ENCODE measurements at places on chromosomes 4 and X.

- DNase-seq = no peak
Measured at GRCh38 chr4:8032381-8032780, 92.7 kb upstream of the AFAP1 start.

GRCh38 chr4:141158219-141158618 is 24.9 kb upstream of the RNF150 start:
- DNase-seq = no peak

- DNase-seq = no peak
Measured at GRCh38 chr4:147057611-147058190, 112.0 kb upstream of the TTC29 start.

DNA sequence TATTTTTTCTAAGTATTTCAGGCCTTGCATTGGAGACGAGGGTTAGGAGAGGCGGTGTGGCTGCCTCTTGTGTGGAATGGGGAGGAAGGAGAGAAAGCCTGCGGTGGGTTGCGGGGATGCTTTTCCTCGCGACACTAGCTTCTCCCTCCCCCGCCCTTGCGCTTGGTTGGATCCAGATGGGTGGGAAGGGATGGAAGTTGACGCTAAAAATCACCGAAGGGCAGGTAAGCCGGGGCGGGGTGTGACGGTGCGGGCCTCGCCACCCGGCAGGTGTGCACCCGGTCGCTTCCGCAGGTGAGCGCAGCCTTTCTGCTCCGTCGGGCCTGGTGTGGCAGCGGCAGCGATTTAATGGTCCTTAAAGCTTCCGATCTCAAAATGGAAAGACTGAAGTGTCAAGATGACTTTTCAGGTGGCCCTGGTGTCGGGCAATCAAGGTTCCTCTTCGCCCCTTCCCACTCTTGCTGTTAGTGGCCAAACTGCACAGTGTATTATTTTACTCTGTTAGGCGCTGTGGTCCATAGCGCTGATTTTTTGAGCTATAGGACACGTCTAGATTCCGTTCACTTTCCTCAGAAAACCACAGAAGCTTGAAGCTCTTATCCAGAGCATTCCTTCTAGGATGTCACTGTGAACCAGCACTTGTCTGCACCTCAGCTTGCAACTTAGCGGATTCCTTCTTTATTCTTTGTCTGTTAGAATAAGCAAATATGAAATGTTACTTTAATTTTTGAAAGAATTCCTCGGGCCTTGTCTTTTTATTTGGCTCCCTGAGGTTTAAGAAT is 765 bp downstream of the ENOPH1 start:
- DNase-seq = no peak

- no peak for DNase-seq
Measured at GRCh38 chr4:170698334-170698733, 608.6 kb upstream of the AADAT start.

DNA sequence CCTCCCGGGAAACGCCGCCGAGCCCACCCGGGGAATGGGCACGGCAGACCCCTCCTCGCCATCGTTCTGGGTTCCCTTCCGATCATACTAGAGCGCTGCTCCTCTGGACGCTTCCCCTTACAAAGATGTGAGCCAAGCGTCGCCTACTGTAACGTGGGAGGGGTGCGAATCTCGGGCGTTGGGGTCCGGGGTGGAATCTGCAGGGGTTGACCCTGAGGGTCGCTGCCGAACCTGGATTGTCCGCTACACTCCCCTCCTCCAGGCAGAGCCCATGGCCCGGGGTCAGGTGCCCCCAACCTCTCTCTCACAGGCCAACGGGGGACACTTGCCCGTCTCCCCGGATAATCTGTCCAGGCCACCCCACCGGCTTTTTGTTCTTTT is 13.8 kb downstream of the BCOR start:
- no peak for DNase-seq

DNA sequence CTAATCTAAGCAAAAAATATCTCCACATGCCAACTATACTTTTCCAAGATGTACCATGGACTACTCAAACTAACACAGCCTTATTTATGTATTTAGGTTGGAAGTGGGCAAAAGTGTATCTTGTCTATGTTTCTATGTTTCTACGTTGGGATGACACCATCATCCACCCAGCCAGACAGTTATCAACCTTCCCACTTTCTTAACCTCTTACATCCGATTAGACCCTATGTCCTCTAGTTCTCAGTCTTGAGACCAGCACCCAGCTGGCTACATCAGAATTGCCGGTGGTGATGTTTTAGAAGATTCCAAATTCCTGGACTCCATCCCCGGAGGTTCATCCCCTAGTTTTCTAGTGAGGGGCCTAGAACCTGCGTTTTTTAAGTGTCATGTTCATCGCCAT is 1.0 kb upstream of the AASDH start:
- no peak for DNase-seq

DNA sequence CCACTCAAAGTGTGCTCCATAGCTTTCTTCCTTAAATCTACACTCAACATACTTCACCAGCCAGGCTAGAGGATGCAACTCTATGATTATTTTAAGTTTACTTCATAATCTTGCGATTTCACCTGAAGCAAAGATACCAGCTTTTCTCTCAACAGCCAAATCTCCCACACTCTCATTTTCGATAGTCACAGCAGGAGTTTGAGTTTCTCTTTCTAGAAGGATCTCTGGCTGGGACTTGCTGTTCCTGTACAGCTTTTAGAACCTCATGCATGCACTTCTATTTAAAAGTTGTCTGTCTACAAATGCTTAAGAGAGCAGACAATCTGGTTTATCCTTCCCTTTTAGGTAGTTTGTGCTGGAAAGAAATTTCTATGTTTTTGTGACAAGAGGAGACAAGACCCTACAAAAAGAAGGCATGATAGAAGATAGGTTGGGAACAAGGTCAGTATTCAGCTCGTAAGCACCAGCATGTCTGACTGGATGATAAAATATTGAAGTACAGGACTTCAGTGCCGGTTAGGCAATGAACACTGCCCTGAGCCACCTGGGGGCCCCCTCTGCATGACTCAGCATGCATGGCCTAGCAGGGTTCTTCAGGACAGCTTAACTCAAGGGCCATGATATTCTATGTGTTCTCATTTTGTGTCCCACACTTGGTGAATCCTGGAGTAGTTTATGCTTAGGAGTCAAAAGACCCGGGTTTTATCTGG is 65.6 kb downstream of the ATXN3L start:
- DNase-seq = no peak

DNA sequence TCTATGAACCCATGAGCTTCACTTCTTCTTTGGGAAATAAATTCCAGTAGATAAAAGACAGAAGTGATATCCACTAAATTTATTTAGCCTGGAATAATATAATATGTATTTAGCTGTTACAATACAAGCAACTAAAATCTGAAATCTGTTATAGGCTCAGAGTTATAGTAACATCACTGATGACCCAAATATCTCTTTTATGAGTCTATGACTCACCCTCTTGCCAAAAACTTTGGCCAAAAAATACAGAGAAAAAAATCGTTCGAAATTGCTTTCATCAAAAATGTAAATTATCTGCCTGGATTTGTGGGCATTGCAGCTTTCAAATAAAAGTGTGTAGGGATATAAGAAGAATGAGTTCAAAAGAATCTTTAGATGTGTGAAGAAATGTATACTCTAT is 89.4 kb upstream of the DKK2 start:
- no peak for DNase-seq

DNA sequence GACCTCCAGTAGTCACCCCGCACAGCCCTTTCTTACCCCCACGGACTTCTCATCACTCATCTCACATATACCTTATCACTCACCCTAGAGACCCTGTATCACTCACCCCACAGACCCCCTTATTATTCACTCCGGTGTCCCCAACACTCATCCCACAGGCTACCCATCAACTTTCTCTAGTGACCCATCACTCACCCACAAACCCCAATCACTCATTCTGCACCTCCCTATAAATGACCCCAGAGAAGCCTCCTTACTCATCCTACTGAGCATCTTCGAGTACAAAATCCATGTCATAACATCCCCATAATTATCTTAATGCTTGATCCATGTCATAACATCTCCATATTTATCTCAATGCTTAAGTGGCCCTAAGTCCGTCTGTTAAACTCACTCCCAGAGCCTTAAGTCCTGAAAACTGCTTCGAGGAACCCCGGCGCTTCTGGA is 934 bp downstream of the ZNF41 start:
- no peak for DNase-seq

DNA sequence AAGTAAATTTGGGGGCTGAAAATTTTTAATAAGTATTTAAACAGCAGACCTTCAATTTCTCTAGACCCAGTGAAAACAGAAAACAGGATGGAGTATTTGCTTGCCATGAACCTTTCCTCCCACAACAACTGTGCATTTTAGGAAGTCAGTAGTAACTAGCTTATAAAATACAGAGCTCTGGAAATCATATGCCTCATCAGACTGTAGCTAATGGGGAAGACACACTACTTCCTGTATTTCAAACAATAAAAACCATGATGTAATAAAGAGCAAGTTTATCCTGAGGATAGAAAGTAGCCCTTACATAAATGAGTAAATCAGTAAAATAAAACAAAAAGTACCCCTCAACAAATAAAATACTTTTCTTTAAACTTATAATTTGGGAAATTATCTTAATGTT is 280.1 kb upstream of the ZFP42 start:
- DNase-seq = no peak

- no peak for DNase-seq
Measured at GRCh38 chr4:13108096-13108495, 376.0 kb downstream of the RAB28 start.

DNA sequence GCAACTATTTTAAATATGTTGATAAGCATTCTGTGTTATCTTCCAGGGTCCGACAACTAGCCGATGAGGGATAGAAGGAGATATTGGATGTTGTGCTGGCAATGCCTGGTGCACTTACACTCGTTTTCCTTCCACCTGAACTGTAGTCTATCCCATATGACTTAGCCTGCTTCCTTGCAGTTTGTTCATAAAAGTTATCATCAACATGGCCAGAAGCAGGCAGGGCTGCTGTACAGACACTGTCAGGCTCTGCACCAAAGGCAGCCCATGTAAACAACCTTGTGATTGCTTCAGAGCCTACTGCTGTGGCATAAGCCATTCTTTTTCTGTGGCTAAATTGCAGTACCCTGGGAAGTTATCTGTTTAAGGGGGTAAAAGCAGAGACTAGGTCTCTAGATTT is 1.6 kb downstream of the MAPK10 start:
- no peak for DNase-seq

- DNase-seq = no peak
Measured at GRCh38 chr4:150363721-150364688, 217.9 kb upstream of the MAB21L2 start.

DNA sequence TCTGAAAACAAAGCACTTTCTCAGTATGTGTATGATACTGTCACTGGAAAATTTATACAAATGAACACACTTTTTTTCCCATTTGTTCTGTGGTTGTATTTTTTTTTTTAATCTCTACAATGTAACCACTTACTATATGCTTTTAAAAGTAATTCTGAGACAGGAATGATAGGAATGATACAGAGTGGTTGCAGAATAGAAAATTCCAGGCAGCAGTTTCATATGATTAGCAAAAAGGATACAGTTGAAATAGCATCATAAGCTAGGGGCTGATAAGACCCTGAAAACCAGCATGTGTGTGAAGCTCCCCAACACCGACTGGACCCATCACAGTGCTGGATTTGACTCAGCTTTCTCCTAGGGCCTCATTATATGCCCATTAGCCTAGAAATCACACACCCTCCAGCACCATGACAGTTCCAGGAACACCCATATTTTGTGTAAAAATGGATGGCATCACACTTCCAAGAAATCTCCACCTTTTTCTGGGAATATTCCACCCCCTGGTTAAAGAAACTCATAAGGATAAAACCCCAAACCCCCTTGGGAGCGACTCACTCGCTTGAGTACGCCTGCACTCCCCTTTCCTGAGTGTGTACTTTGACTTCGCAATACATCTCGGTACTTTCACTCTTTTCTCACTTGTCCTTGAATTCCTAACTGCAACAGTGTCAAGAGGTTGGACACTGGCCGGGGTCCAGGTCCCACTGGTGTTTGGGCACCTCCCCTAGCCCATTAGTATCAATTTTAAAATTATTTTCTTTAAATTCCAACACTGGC is 77.4 kb upstream of the AGA start:
- DNase-seq = no peak

DNA sequence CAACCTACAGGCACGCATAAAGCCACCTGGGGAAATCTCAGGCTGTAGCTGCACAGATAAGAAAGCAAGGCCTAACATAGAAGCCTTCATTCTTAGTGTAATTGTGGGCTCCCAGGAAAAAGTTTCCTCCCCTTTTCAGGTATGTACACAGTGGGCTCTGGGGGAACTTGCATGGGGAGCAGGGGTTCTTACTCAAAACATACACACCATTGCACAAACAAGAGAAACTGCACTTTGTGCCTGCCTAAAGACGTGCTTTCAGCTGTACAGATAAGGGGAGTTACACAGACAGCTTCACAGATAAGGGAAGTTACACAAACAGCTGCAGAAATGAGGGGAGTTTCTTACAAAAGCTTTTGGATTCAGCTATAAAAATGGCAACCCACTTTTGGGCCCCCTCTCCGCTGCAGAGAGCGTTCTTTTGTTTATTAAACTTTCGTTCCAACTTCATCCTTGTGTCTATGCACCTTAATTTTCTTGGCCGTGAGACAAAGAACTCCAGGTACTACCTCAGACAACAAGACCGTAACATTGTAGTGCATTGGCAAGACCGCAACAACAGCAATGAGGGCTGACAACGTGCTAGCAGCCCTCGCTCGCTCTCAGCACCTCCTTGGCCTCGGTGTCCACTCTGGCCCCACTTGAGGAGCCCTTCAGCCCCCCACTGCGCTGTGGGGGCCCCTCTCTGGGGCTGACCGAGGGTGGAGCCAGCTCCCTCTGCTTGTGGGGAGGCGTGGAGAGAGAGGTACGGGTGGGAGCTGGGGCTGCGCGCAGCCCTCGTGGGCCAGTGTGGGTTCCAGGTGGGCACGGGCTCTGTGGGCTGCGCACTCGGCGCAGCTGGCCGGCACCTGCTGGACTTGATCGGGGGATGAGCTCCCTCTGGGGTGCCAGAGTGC is 317.5 kb downstream of the RAPGEF2 start:
- no peak for DNase-seq

DNA sequence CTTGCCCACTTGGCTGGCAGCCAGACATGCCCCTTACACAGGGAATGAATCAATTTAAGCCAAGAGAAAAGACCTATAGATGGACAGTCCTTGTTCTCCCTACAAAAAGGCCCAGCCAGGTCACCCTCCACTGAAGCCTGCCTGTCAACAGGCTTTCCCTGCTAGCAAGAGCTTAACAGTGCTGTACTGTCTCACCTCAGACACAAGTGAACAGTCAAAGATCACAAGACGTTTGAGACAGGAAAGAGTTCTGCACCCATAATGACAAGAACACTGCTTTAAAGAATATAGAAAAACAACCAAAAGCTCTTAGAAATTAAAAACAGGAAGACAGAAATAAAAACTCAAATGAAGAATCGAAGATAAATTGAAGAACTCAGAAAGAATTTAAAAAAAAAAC is 4.6 kb downstream of the RNF175 start:
- DNase-seq = no peak

- no peak for DNase-seq
Measured at GRCh38 chr4:92654084-92654483, 350.3 kb downstream of the GRID2 start.

DNA sequence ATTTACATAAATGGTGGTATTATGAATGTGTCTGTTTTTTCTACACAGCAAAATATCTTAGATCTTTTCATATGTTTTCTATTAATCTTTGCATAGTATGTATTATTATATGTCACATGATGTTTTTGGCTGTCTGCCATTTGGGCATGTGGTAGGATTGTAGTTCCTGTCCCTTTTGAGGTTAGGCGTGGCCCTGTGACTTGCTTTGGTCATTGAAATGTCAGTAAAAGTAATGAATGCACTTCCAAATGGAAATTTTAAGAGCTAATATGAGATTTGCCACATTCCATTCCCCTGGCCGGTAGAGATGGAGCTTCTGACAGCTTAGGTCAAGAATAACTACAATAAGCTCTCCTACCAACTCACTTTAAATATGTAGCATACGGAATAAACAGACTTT is 45.1 kb downstream of the JADE3 start:
- no peak for DNase-seq
